ENCODE measurements at places on chromosomes 11 and 22. TPM values are rescaled to one million over a fixed set of nuclear protein-coding genes. Genes with fewer than 3 reads are reported as not detected.

The B4GALNT4 gene
- 2.5 TPM for total RNA-seq

The GRM5 gene
- not detected for total RNA-seq

The RAG1 gene
- 0.80 TPM for total RNA-seq

The C22orf15 gene
- total RNA-seq: not detected

The HTR3A gene
- 0.63 TPM for total RNA-seq

The NXPE2 gene
- total RNA-seq: not detected

DNA sequence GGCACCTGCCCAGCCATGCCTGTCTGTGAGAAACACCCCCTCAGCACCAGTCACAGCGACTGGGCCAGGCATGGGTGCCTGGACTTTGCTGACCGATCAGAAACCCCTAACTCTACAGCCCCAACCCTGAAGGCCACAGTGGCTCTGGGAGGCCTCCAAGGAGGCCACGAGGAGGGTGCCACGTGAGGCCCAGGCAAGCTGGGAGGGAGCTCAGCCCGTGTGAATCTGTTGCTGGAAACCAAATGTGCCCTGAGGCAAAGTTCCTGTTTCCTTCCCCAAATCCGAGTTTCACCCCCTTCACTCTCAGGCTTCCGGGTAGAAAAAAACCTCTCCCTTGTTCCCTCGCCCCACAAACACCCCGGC, 1.3 kb downstream of the UNC93B1 start:
- DNase-seq: no peak

DNA sequence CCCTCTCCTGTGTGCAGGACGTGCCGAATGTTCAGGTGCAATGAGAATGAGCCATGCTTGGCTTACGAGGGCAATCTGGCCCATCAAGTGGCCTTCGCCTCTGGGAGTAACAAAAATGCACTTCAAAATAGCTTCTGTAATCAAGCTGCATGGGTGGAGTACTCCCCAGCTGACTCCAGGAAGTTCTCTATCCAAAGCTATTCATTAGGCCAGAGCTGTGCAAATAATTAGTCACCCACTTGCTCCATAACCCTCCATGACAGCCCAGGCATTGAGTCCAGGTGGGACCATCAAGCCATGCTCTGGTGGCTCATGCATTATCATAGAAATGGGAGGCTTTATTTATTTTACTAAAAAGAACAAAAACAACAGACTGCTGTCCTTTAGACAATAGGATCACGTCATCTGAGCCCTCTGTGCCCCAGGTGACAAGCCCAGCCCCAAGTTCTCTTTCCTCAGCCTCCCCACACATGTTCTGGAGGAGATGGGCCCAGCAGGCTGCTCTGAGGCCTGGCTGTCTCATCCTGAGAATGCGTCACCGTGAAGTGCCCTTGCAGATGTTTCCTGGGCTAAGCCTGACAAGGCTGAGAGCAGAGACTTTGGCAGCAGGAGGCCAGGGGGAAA, 244.7 kb downstream of the ETS1 start:
- no peak for DNase-seq

DNA sequence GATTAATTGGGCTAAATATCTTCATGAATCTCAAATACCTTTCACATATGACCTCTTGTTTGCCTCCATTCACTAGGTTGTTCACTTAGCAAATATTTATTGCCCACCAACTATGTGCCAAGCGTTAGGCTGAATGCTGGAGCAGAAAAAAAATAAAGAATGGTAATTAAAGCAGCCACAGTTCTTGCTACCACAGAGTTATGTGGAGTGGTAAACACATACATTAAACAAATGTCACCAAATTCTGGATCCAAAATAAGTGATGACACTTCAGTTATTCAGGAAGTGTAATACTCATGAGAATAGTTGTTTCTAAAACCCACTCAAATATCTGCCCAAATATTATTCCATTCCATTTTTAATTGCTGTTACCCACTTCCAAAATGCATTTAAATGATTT, 128.4 kb downstream of the GRIA4 start:
- no peak for DNase-seq

- DNase-seq: no peak
Observed at GRCh38 chr11:77660947-77661346, 23.4 kb upstream of the CLNS1A start.

DNA sequence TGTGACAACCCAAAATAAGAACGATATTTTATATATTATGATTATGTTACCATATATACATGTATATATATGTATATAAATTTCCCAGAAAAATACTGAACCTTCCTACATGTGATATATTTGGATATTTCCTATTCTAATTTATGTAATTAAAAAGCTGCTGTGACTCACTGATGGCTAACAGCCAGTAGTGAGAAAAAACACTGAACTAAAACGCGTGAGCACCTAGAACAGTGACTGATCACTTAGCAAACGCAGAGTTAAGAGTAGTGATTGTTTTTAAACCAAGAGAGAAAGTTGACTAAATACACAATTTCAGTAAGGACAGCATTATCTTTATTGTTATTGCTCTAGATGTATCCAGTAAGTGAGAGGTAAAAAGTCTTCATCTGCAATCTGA, 213.8 kb downstream of the TMEM135 start:
- no peak for DNase-seq

DNA sequence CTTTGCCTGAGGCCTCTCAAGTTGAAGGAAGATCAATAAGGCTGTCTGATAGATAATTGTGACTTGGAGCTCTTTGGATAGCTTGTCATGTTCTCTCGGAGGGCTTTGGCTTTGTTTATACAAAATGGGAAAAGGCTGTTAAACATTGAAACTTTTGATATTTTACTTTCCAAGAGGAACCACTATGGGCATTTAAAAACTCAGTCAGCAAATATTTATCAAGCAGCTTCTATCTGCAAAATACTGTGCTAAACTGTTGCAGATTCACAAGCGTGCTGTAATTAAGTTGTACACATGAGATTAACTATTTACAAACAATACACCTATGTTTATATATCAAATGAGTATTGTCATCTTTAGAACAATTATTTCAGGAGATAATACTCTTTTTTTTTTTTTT, 34.5 kb upstream of the SORL1 start:
- DNase-seq: no peak

DNA sequence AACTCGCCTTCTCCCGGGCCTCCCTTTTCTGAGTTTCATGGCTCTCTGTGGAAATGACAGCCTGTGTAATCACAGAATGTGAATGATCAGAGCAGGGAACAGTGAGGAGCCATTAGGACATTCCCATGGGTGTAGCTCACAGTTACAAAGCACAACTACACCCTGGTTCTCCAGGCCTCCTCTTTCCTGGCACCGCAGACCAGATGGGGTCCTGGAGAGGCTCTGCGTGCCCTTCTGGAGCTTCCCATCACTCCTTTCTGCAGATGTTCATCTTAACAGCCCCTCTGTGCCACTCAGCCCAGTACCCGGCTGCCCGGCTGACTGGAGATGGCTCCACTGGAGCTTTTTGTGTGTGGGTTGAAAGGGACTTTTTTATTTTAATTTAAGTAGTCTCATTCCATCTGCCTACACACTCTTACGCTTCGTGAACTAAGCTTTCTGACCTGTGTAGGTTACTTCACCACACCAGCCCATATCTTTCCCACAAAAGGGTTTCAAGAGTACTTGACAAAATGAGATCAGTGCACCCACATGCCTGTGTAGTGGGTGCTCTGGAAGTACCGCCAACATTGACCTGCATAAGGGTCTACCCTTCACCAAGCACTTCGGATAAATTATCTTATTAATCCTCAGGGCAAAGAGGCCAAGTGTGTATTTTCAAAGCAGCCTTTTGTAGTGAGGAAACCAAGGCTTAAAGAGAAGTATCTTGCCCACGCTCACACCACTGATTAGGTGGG, 29.8 kb downstream of the SREBF2 start:
- no peak for DNase-seq

DNA sequence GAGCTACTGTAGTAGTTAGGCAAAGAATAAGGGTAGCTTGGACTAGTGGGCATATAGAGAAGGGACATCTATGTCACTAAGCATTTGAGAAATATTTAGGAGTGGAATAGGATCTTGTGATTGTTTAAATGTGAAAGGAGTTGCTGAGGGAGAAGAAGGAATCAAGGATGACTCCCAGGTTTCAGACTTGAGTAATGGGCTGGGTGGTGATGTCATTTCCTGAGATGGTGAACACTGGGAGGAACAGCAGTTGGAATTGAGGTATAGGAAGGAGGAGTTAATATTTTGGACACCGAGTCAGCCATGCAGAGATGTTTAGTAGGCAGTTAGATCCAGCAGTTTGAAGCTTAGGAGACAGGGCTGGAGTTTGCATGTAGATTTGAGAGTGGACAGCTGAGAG, 40.1 kb downstream of the REXO2 start:
- DNase-seq: no peak

DNA sequence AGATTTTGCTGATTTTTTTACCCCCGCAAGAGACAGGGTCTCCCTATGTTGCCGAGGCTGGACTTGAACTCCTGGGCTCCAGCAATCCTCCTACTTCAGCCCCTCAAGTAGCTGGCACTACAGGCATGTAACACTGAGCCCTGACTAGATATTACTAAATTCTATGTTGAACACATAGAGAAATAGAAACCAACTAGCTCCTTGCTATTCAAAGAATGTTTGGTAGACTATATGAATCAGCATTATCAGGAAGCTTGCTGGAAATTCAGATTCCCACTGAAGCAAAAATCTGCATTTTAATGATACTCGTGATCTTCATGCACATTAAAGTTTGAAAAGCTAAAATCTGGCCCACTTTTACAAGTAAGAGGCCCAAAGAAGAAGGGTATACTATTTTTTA, 11.9 kb downstream of the TMEM41B start:
- peak; percentile 4 for DNase-seq

DNA sequence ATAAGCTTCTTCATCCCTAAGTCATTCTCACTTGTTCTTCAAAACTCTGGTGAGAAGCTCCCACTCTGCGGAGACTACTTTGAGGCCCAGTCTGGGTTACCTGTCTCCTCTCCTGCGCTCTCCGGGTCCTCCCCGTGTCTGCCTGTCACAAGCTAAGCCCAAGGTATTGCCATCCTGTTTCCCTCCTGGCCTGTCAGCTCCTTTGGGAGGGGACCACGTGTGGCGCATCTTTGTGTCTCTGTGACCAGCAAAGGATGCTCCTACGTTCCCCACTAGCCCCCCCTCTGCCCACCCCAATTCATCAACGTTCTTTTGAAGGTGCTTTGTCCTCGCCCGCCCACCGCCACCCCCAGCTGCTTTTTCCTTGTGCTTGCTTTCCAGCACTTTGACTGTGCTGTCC, 31.8 kb upstream of the FBLN1 start:
- DNase-seq: no peak

GRCh38 chr11:68503251-68503687, 42.7 kb downstream of the PPP6R3 start:
- DNase-seq: no peak

- no peak for DNase-seq
Observed at GRCh38 chr11:130170345-130170744, 10.8 kb downstream of the ST14 start.

GRCh38 chr11:86447763-86448480, 73.2 kb downstream of the CCDC81 start:
- DNase-seq: no peak

- no peak for DNase-seq
Observed at GRCh38 chr11:21474529-21474928, 718.4 kb upstream of the ANO5 start.

GRCh38 chr11:65556470-65557279, 1.5 kb downstream of the LTBP3 start:
- DNase-seq: no peak

DNA sequence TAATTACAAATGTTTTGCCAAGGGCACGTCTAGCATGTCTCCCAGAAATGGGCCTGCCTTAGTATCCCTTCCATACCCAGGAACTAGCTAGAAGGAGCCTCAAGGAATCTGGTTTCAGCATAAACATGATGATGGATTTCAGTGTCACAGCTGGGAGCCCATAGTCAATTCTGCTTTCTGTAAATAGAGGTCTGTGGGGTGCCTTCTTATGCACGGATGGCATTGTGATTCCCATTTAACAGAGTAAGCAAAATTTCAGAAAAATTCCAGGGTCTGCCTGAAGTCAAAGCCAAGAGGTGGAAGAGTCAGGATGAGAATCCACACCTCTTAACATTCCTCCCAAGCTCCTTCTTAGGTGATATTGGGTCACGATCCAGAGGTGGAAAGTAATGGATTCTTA, 12.1 kb downstream of the DUSP18 start:
- DNase-seq: no peak

DNA sequence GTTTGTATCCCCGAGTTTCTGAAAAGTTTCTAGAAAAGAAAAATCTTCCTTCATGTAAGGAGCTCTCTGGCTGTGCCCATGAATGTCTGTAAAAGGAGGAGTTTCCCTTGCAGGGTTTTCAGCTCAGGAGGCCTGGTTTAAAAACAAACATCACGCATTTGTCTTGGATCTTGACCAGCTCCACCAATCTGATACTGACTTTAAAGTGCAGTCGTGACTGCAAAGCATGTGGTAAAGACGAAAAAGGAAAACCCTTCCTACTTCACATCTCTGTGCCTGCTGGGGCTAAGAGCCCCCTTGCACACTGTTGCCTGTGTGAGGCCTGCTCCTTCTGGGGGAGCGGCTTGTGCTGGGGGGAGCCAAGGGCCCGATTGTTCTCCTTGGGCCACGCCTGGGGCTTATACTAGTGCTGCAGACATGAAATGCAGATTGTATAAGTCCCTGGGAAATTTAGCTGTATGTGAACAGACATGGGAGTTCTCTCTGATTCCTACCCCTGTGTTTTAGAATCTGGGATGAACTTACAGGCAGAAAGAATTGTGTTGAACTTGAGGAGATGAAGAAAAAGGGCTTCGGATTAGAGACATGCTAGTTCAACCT, 62.1 kb downstream of the ADAMTS15 start:
- DNase-seq: peak; percentile 79

GRCh38 chr11:134258577-134258976, 5.2 kb downstream of the ACAD8 start:
- DNase-seq: no peak

Measured in esophagus muscularis mucosa (tissue), 4 donors.